ENCODE measurements at places on chromosomes 7 and 10.

- DNase-seq = no peak
Observed at GRCh38 chr10:99266383-99266782, 30.7 kb upstream of the HPSE2 start.

GRCh38 chr10:54826994-54827560, 26.0 kb upstream of the PCDH15 start:
- DNase-seq = no peak

- no peak for DNase-seq
Observed at GRCh38 chr7:36638140-36638539, 86.2 kb downstream of the AOAH start.

GRCh38 chr7:12596225-12596790, 25.8 kb downstream of the SCIN start:
- DNase-seq = no peak

DNA sequence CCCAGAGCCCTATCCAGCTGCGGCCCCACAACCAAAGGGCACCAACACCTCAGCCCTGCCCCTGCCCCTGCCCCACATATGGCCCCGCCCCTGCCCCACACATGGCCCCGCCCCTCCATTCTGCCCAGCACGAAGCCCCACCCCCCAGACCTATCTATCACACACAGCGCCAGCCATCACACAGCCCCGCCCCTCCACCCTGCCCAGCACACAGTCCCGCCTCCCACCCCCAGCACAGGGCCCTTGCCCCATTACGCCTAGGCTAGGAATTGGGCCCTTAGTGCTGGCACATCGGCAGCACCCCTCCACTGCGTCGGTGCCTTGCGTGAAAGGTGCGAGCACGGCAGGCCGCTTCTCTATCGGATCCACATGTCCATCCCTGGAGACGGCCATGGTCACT, 126.8 kb downstream of the MAD1L1 start:
- no peak for DNase-seq

DNA sequence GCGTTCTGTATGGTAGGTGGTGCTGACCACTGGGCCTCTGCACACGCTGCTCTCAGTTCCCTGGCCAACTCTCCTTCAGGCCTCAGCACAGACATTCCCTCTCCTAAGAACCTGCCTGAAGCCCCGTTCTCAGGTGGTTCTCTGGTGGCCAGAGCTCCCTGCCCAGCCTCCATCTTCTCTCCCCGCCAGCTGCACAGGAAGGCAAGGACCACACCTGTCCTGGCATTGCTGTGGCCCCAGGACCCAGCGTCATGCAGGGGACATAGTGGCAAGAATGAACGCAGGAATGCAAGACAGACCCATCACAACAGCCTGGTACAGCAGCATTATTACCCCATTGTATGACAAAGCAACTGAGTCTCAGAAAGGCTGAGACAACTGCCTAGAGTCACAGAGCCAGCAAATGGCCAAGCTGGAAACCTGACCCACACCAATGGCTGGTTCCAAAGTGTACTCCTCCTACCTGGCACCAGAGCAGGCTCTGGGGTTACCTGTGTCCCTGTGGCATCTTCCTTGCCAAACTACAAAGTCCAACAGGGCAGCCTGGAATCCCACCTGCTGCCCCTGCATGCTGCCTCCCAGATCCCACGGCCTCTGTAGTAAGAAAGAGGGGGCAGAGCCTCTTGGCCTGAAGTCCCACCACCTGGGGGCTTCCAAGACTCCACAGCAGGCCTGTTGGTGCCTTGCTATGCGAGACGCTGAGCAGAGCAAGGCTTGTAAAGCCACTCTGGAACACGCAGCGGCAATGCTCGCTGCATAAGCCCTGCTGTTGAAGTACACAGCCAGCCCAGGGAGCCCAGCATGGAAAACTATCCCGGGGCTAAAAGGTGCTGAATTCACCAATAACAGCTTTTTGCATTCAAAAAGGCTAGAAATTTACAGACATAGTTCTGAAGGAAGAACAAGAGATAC, 73.3 kb downstream of the CHST15 start:
- DNase-seq = no peak

DNA sequence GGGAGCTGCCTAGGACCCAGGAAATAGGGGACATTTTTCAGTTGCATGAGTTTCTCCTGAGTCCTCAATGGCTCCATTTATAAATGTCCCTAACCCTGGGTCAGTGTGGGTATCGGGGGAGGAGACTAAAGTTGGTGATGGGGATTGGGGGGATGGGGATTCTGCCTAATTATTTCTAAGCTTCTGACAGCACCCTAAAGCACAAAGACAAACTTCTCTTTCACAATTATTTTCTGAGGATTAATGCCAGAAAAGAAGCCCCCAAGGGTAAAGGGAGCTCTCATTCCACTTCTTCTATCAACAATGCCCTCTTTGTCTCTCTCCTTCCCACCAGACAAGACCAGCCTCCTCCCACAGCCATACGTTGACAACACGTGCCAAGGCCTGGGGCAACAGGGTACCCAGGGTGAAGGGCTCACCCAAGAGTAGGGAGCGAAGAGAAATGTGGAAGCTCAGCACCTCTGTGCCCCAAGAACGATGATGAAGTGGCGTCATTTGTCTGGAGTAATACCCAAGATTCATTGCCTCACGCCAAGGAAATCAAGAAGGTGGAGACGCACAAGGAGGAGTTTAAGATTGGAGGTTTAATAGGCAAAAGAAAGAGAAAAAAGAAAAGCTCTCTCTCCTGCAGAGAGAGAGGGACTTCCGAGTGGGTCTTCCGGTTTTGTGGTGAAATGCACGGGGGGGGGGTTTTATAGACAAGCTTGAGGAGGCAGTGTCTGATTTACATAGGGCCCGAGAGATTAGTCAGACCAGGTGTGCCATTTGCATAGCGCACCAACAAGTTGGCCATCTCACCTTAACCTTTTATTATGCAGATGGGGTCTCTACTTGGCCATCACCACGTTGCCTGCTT, 14.4 kb upstream of the GJC3 start:
- DNase-seq = no peak

GRCh38 chr10:85767891-85768290, 598.7 kb downstream of the GRID1 start:
- DNase-seq = no peak

DNA sequence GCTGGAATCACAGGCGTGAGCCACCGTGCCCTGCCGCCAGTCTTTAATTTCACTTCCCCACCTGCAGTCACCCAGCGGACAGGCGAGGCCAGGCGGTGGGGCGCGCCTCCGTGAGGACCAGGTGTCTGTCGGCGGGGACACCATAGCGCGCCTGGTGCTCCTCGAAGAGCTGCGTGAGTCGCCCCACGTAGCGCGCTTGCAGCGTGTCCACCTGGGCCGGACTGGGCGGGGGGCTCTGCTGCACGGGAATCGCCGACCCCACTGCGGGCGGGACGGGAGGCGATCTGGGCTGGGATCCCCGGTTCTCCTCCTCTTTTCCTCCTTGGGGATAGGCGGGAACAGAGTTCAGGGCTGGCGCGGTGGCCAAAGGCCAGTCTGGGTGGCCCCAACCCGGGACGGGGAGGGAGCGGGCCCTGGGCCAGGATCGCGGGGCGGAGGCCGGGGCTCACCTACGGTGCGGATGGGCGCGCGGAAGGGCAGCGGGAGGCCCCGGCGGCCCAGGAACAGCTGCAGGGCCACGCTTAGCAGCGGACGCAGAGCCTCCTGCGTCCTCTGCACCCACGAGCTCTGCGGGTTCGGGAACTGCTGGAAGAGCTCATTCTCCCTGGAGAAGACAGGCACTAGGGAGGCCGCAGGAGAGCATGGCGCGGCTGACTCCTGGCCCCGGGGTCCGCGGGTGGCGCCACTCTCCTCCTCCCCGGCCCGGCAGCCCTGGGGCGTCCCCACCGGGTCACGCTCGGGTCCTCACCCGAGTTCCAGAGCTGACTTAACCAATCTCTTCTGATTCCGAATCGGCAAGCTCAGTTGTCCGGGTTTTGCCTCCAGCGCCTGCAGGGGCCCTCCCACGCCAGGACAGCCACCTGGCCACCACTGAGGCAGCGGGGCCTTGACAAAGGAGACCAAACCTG, 1.1 kb upstream of the MOGAT3 start:
- no peak for DNase-seq

DNA sequence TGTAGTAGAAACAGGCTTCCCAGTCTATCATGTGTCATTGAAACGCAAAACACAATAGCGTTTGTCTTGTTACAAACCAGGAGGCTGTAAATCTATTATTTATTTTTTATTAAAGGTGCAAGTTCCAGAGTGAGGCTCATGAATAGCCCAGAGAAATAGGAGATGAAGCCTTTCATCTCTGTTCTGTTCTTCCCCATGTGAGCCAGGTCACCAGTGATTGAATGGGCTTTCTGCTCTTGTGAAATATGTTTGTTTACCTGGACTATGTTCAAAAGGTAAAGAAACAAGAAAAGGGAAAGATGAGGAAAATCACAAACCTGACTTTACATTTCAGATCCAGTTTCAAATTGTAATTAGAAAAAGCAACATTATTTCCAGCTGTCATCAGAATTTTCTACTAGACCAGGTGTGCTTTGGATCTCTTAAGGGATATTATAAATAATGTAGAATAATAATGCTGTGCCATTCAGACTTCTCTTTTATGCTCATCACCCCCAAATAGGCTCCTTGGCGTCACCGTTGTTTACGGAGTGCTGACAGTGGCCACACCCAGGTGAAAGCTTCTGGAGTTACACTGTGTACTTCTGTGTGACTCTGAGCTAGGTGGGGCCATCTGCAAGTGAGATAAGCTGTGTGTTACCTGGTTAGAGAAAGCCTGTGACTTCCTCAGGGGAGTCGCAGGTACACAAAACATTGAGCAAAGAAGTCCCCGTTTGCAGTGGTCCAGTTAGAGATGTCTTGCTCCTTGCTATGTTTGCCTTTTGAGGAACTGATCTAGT, 274.9 kb downstream of the SDK1 start:
- no peak for DNase-seq

GRCh38 chr10:5551531-5552375, 27.0 kb downstream of the CALML3 start:
- DNase-seq = no peak

DNA sequence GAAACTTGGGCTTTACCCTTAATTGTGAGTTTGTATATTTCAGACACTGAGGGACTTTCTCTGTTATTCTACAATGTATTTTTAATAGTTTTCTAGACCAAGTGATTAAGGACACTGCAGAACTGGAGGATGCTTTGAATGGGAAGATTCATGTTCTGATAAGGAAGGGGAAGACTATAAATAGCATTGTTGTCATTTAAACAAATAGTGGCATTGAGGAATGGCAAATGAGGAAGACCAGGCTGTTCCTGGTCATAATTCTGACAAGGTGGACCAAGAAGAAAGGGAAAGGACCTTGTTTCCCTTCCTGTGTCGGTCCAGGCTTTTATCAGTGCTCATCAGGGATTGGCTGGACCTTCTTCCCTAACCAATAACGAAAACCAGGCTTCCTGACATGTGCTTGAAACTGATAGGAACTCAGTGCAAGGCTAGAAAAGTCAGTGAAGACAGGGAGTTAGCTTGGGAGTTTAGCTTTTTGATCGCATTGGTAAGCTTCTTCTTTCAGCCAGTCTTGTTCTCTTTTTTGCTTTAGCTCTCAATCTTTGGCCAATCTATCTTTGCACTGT, 116.2 kb downstream of the ITGA8 start:
- DNase-seq = no peak

DNA sequence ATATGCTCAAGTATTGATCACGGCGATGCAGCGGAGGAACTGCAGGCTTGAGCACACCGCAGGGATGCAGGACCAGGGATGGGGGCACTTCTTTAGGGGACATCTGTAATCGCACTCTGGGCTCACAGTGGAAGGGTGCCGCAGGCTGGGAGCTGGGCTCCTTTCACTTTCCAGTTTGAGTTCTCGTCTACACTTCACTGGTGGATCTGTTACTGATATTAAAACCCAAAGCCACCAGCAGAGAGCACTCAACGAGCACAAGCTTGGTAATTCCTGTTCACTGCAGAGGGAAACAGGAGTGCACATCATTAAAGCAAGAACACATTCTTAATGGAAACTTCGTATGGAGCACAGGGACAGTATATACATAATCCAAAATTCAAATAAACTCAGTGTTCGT, 91.3 kb downstream of the PARD3 start:
- peak; percentile 85 for DNase-seq

- no peak for DNase-seq
Observed at GRCh38 chr10:1251769-1252168, 195.6 kb downstream of the WDR37 start.
